ENCODE measurements at places on chromosomes 3 and 15.

- no peak for DNase-seq
These were observed 41.8 kb upstream of the PRSS50 start for GRCh38 chr3:46759239-46760167.

- no peak for DNase-seq
These were observed 73.4 kb upstream of the CADM2 start for GRCh38 chr3:84885199-84885882.

GRCh38 chr15:31241888-31242522 lies 84.6 kb upstream of the KLF13 start:
- no peak for DNase-seq

DNA sequence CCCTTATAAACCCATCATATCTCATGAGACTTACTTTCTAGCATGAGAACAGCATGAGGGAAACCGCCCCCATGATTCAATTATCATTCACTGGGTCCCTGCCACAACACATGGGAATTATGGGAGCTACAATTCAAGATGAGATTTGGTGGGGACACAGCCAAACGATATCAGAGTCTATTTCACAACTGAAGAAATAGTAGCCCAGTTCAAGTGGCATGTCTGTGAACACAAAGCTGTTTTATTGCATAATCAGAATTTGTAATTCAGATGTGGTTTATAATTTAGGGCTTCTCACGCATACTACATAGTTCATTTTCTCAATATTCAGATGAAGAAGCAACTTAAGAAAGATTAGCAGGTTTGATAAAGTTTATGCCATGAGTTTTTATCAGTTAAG lies 1188.0 kb upstream of the ALCAM start:
- no peak for DNase-seq

DNA sequence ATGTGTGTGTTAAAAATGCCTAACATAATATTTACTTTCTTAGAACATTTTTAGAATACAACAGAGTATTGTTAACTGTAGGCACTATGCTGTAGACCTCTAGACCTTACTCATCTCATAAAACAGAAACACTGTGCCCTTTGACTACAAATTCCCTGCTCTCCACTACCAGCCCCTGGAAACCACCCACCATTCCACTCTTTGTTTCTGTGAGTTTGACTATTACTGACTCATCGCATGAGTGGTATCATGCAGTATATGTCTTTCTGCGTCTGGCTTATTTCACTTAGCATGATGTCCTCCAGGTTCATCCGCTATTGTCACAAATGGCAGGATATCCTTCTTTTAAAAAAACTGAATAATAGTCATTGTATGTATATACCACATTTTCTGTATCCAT lies 216.7 kb upstream of the CFAP20DC start:
- DNase-seq = no peak

- no peak for DNase-seq
These were observed 52.4 kb upstream of the MRPS22 start for GRCh38 chr3:139291276-139292051.

DNA sequence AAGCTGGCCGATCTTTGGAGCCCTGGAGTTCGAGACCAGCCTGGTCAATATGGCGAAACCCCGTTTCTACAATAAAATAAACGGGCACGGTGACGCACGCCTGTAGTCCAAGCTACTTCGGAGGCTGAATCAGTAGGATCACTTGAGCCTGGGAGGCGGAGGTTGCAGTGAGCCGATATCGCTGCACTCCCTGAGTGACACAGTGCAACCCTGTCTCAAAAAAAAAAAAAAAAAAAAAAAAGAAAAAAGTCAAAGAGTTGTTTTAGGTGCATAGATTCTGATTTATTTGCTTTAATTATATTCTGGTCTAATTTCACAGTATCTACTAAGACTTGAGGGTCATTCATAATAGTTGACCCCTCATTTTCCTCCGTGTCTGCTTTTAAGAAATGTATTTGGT lies 1.7 kb downstream of the ARL13B start:
- DNase-seq = no peak

DNA sequence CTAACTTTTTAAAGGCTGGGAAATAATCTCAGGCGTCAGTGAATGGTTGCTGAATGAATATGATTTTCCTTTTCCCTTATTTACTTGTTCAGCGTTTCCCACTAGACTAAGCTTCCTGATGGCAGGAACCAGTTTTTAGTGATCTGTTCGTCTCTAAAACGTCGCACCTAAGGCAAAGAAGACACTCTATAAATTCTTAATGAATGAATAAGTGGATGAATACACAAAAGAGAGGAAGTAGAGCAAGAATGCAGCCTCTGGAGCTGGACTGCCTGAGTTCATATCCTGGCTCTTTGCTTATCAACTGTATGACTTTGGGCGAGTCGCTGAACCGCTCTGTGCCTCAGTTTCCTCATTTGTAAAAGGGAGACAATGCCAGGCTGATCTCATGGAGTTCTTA lies 38.7 kb downstream of the WNT7A start:
- no peak for DNase-seq

DNA sequence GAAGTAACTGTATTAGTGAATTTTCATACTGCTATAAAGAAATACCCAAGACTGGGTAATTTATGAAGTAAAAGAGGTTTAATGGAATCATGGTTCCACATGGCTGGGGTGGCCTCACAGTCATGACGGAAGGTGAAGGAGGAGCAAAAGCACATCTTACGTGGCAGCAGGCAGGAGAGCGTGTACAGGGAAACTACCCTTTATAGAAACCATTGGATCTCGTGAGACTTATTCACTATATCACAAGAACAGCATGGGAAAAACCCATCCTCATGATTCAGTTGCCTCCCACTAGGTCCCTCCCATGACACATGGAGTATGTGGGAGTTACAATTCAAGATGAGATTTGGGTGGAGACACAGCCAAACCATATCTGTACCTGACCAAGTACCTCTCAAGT lies 812.3 kb upstream of the ALCAM start:
- no peak for DNase-seq

DNA sequence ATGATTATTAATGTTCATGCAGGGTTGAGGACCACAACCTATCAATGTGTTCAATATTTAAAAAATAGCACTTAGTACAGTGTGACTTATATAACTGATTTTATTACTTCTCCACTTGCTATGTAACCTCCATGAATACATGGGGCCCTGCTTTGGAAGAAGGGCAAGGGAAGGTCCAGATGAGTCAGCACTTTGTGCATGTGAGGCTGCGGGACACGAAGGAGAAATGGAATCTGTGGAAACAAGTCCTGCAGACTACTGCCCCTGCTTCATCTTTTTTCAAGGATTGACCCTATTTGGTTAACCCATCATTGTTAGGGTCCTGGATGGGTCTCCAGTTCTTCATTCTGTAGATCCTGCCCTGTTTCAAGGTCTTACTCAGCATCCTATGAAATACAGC lies 1.6 kb downstream of the NXPE3 start:
- peak; percentile 23 for DNase-seq

- peak; percentile 66 for DNase-seq
These were observed 422.2 kb downstream of the ZNF385D start for GRCh38 chr3:21328711-21329390.

- DNase-seq = no peak
These were observed 8.7 kb upstream of the ST6GAL1 start for GRCh38 chr3:186921578-186921977.

DNA sequence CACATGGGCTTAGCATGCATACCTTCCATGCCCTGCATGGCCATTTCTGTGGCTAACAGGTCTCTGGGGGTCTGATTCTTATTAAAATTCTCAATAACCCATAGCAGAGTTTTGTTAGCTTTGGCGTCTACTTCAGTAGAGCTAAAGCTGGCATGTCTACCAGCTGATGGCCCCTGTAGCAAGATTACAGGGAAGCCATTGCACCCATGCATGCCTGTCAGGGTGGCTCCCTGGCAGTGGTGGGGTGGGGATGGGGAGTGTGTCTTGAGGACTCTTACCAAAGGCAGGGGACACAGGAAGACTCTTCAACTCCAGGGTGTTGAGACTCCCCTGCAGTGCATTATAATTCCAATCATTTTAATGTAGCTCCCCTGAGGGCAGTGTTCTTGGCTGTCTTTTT lies 4.7 kb downstream of the KY start:
- DNase-seq = no peak

DNA sequence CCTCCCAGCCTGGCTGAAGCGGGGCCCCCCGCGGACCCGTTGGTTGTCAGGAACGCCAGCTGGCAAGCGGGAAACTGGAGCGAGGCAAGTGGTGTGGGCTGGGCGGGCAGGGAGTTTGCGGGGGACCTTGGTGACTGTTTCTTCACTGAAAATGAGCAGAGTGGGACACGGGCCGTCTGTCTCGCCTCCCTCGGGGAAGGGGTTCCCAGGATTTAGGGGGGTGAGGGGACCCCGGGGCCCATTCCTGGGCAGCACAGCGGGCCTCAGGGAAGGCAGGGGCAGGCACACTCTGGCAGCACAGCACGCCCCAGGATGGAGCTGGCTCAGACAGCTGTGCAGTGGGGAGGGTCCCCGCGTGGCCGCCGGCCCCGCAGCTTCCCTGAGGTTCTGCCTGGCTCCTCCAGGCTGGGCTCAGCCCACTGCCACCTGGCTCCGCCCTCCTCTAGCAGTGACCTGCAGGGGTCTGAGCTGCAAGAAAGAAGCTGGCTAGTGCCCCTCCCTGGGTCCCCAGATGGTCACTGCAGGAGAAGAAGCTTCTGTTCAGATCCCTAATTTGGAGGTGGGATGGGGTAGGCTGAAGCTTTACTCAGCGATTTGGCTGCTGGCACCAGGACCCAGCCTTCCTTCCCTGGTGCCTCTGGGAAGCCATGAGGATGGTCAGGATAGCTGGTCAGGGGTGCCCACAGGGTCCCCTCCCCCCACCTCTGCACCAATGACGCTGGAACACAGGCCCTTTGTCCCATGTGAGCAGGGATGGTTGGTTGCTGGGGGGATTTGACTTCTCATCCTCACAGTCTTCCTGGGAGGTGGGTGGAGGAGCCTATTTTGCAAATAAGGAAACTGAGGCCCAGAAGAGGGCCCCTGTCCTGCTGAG lies 90.4 kb downstream of the TBC1D2B start:
- no peak for DNase-seq

DNA sequence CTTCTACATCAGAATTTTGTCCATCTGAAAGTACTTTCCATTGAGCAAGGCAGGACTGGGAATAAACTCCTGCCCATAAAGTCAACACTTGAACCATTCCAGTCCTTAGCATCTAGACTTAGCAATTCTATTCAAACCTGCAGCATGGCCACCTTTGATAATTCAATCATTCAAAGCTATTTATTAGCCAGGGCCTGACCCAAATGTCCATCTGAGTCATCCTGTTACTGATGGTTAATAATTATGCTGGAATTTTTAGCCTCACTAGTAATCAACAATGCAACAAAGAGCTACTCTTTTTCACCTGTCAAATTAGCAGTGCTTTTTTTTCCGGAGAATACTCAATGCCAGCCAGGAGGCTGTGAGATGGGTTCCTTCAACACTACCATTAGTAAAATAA lies 72.7 kb upstream of the SNRK start:
- DNase-seq = no peak

DNA sequence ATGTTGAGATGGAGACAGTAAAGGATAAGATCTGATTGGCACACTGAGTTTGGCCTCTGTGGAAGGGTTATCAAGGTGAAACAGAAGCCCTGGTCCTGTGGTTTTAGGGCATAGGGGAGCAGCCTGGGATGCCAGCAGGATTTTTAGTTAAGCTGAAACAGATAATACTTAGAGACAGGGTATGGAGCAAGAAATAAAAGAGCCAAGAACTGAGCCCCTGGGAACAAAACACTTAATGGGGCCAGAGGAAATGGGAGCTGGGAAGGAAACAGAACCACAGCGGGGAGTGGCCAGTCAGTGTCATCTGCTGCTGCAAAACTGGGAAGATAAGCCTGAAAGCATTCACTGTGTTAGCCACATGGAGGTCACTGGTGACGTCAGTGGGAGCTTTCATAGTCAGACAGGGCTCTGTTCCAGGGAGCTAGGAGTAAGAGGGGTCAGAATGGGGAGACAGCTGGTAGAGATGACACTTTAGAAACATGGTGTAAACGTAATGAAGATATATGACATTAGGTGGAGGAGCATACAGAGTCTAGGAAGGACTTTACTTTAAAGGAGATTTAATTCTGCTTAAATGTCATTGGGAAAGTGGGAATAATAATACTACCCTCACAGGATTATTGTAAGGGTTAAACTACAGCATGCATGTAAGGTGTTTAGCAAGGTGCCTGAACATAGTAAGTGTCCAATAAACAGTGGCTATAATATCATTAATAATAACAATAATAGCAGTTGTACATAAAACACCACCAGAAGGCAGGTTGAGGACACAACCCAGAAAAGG lies 172.7 kb upstream of the CTNNB1 start:
- DNase-seq = peak; percentile 32

- no peak for DNase-seq
These were observed 147.7 kb downstream of the CD47 start for GRCh38 chr3:107942951-107943749.

- DNase-seq = no peak
These were observed 45.1 kb upstream of the CP start for GRCh38 chr3:149266736-149267135.

- no peak for DNase-seq
These were observed 15.9 kb downstream of the ZXDC start for GRCh38 chr3:126459763-126460127.

GRCh38 chr3:164467007-164467406 lies 611.3 kb downstream of the SI start:
- no peak for DNase-seq

DNA sequence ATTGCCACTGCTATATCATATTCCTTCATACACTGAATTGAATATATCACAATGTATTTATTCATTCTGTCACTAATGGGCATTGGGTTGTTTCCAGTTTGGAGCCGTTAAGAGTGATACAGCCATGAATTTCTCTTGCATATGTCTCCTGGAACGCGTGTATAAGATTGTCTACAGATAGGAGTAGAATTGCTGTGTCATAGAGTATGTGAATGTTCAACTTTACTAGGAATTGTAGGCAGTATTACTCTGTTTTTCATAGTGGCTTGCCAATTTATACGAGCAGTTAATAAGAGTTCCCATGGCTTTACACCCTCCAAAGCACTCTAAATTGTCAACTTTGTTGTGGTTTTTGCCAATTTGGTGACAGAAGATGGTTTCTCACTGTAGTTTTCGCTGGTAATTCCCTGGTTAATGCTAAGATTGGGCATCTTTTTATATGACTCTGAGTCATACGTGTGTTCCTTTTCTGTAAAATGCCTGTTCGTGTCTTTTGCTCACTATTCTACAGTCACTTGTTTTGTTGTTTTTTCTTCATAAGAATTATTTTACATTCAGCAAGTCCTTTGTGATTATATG lies 136.1 kb upstream of the LIPC start:
- no peak for DNase-seq

DNA sequence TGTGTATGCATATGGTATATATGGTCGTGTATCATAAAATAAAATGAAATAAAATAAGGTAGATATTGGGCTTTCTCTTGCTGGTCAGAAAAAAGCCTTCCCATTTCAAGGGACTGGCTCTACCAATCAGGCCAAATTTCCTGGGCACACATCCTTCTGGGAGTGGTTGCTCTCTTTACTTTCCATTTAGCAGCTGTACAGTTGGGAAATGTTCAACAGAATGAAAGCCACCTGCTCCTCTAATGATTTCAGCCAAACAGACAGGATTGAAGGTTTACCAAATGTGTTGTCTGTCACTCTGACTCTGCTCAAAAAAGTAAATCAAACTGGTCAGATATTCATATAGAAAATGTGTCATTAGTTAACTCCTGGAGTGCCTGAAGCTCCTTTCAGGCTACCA lies 380.4 kb downstream of the ROBO2 start:
- peak; percentile 6 for DNase-seq
